ENCODE measurements at places on chromosomes 4 and X.

DNA sequence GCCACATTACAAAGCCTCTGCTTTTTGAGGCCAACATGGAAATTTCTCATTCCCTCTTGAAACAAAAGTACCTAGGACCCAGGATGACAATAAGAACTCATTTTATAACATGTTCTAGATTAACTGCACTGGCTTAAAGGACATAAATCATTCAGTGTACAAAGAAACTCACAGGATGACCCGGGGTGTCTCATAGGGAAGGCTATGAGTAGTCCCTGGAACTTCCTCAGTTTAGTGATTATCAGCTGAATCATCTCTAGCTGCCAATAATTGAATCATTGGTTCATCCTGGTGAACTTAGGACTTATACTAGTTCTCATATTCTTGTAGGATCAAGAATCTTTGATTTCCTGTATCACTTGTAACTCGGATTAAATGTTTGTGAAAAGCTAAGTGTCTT lies 95.8 kb upstream of the WDR1 start:
- no peaks in the 10 kb centered on the region for H3K4me1 ChIP-seq
- no peak overlapping the region for H3K4me3 ChIP-seq
- no peaks in the 10 kb centered on the region for H3K27me3 ChIP-seq
- no peak overlapping the region for H3K27ac ChIP-seq
- no peaks in the 10 kb centered on the region for H3K36me3 ChIP-seq

GRCh38 chr4:15336410-15337167 lies 91.2 kb upstream of the C1QTNF7 start:
- H3K36me3 ChIP-seq: no peaks in the 10 kb centered on the region
- no peak overlapping the region for H3K27ac ChIP-seq
- H3K4me1 ChIP-seq: no peaks in the 10 kb centered on the region

GRCh38 chrX:86806786-86807185 lies 658.5 kb downstream of the DACH2 start:
- no peaks in the 10 kb centered on the region for H3K27me3 ChIP-seq
- H3K4me3 ChIP-seq: no peak overlapping the region
- DNase-seq: no peak
- no peak overlapping the region for H3K27ac ChIP-seq
- H3K36me3 ChIP-seq: no peaks in the 10 kb centered on the region

DNA sequence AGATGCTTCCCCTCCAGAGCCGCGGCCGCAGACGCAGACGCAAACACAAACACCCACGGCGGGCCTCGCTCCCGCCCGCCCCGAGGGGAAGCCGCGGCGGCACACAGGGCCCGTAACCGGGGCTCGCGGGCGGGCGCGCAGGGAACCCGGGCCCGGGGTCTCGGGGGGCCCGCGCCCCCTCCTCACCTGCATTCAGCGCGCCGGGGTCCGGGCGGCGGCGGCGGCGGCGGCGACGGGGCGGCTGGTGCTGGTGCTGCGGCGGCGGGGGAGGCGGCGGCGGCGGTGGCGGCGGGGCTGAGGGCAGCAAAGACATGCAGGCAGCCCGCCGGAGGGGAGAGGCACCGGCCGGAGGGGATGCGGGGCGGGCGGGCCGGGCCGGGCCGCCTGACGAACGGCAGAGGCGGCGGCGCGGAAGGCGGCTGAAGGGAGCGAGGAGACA lies 255 bp upstream of the CNOT6L start:
- H3K4me1 ChIP-seq: peaks cover 44% of the 10 kb centered on the region
- H3K4me3 ChIP-seq: peak overlapping the region; percentile 90
- no peaks in the 10 kb centered on the region for H3K36me3 ChIP-seq
- no peak for DNase-seq

GRCh38 chr4:32658019-32658418 lies 1937.8 kb downstream of the PCDH7 start:
- no peaks in the 10 kb centered on the region for H3K27me3 ChIP-seq
- H3K36me3 ChIP-seq: no peaks in the 10 kb centered on the region
- H3K27ac ChIP-seq: no peak overlapping the region
- no peaks in the 10 kb centered on the region for H3K4me1 ChIP-seq
- no peak for DNase-seq

Measured in transverse colon (tissue), 4 donors.